ENCODE measurements at places on chromosomes 11 and 22.
A peak's percentile ranks its signal among the peaks of the same experiment; 100 is the strongest.

- DNase-seq, result no peak
Observed at GRCh38 chr11:110474578-110474977, 44.8 kb downstream of the FDX1 start.

DNA sequence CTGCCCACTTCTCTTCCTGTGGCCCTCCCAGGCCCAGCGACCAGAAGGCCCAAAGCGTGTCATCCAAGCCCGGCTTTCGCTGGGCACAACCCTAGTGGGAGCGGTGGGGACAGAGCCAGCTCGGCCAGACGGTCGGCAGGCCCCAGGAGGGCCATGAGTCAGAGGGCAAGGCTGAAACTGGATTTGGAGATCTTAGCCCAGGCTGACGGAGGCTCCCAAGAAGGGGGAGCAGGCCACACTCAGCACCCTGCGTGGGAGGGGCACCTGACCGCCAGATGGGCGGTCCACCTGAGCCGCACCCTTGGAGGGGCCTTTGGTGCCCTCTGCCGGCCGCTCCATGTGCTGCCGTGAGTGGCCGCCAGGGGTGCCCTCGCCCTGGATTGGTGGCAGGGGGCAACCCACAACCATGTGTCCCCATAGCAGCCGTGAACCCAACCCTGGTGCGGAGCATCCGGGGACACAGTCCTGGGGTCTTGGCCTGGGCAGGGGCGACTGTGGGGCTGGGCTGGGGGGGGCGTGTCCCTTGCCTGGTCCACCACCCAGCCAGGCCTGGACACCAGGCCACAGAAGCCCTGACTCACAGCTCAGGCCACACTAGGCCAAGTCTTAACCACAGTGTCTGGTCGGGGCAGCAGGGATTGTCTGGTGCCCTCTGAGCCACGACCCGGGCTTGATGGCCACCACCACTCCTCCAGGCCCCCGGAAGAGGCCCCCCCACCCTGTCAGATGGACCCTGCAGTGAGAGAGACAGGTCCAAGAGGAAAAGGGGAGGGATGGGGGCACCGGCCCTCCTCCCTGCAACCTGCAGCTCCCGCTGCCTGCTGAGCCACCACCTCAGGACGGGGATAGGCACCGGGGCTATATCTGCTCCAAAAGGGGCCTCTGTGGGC is 19.2 kb upstream of the TALDO1 start:
- DNase-seq, result peak; percentile 88

GRCh38 chr11:105466582-105467228 is 143.2 kb upstream of the GRIA4 start:
- no peak for DNase-seq

- DNase-seq, result peak; percentile 48
Observed at GRCh38 chr22:50179937-50180726, 5.6 kb upstream of the TRABD start.

- no peak for DNase-seq
Observed at GRCh38 chr11:130720232-130721022, 195.9 kb downstream of the SNX19 start.

DNA sequence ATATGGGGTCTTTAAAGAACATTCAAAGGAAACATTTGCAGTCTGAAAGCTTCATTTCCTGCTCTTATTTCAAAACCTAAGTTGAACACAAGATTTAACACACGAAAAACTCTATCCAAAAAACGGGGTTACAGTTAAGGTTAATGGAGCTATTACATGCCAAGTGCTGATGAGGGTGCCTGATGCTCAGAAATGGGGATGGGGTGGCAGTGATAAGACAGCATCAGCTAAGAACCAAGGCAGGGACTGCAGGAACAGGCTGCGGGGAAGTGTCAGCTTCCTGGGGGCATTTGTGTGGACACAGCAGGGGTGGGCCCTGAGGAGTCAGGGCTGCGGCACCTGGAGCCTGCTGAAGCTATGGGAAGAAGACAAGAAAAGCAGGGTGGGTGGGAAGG is 12.2 kb downstream of the DGCR2 start:
- no peak for DNase-seq

DNA sequence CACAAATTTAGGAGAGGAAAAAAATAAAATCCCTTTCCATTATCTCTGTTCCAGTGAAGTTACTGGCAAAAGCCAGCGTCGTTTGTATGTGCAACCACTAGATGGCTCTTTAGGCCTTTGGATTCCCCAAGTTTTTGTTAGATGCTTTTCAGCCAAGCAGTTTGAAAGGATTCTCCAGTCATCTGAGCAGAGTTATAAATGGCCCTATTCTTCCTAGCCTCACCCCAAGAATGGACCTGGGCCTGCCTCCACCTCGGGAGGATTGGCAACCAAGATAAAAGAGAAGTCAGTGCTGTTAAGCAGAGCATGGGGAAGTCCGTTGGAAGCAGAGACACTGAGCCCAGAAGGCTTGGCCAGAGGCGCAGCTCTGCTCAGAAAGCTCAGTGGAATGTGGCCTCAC is 15.4 kb downstream of the FAM181B start:
- no peak for DNase-seq

DNA sequence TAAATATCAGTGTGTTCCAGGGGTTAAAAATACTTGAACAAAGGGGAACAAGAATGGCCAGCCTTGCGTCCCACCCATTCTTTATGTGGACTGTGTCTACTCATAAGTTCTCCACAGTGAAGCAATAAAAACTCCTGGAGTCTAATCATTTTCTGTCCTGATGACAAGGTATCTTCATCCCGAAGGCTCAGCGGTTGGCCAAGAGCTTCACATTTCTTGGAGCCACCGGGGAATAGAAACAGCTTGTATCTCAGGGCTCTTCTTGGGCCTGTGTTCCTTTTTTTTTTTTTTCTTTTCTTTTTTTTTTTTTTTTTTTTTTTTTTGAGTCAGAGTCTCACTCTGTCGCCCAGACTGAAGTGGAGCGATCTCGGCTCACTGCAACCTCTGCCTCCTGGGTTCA is 36.8 kb upstream of the ADORA2A start:
- peak; percentile 70 for DNase-seq

DNA sequence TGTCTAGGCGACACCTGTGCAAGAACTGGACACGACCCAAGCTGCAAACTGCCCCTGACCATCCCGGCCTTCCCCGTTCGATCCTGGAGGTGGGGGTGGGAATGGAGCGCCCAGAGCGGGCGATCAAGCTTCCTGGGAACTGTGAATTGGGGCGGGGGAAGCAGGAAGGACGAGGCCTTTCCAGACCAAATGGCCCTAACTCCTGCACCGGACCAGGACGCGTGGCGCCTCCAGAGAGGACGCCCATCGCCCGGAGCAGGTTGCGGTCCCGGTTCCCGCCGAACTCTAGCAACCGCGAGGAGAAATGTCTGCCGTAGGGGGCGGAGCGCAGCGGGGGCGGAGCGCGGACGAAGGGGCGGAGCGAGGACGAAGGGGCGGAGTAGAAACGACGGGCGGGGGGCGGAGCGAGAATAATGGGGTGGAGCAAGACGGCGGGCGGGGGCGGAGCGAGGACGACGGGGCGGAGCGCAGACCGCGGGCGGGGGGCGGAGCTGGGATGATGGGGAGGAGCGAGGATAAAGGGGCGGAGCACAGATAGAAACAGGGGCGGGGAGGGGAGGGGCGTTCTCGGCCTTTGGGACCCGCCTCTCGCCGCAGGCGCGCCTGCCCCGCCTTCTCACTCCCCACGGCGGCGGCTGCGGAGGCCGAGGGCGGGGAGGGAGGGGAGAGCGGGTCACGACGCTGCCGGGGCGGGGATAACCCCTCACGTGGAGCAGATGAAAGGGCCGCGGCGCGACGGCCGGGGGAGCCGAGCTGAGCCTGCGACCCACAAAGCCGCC is at the start of gene ZNRF3:
Gene ZNRF3 (plus strand): TSS at position 695 of the 779 bp plus-strand sequence. CDS start 195 bp downstream, outside the sequence.
- DNase-seq, result peak; percentile 96

GRCh38 chr11:128940603-128941002 is 2.1 kb downstream of the TP53AIP1 start:
- no peak for DNase-seq

All from psoas muscle (tissue), 8 donors.